Breast epithelium (tissue), 4 donors: ENCODE measurements at places on chromosomes 3 and 15. TPM values are rescaled to one million over a fixed set of nuclear protein-coding genes. Genes with fewer than 3 reads are reported as not detected.
A peak's percentile ranks its signal among the peaks of the same experiment; 100 is the strongest.

DNA sequence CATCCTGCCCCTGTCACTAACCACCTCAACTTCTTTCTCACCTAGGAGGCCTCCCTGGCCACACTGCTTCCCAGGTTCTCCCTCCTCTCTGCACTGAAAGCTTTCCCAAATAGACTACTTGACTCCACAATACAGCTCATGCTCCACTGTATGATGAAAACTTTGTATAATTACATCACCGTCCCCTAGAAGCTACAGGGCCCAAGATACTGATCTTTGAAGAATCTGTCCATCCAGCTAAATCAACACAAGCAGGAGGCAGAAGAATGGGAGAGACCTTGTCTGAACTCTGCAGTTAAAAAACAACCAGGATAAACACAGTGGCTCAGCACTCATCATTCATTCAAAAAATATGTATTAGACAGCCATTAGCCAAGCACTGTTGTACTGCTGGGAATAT is 26.4 kb upstream of the RPS17 start:
- DNase-seq, result no peak

DNA sequence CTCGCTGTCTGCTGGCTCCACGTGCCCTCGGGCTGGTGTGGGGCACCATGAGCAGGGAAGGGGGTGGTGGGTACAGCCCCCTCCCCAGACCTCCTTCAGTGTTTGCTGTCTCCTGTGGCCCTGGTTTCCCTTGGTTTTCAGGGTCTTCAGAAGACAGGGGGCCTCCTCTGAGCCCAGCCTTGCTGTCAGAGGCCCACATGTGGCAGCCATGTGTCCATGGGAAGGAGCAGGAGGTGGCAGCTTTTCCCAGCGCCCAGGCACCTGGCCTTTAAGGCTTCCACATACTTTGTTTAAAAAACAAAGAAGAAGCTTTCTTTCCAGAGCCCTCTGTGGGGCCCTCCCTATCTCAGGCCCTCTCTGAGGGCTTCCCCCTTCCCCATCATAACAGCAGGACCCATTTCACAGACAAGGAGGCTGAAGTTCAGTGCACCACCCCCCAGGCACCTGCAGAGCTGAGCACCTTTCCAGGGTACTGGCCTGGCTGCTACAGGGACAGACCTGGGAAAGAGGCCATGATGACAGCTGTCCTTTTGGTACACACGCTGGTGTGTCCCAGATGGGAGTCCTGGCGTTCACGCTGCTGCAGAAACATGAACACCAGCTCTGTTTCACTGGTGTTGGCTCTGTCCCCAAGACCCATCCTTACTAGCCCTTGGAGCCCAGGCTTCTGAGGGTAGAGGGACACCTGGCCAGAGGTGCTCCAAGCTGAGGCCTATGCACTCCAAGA is 73.7 kb downstream of the DNAJB8 start:
- DNase-seq, result no peak

DNA sequence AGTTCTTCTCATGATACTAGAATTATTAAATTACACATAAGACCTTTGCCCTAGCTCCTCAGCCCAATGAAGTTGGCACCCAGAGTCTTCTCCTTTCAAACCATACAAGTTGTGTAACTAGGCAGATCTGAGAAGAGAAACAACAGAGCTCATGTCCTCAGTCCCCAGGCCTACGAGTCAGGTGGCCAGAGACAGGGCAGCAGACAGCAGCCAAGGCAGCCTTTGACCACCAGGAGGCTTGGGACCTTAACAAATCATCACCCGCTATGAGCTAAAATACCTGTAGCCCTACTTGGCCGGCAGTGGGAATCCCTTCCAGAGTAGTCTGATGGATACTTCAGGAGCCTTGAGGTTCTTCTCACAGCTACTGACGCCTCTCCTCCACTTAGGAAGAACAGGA is 18.3 kb downstream of the STIMATE start:
- DNase-seq, result no peak

DNA sequence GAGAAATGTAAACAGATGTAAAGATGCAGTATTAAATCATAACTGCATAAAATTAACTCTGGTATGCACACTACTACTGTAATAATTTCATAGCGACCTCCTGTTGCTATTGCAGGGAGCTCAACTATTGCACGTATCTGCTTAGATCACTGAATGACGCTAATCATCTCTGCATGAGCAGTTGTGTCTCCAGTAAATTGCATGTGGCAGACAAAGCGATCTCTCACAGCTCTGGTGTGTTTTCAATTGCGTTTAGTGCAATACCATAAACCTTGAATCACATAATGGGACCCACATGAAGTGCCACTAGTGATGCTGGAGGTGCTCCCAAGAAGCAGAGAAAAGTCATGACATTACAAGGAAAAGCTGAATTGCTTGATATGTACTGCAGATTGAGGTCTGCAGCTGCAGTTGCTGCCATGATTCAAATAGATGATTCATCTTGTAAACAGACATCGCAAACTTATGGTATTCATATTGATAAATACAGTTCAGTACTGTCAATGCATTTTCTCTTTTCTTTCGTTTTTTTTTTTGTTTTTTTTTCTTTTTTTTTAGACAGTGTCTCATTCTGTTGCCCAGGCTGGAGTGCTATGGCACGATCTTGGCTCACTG is 30.2 kb upstream of the LCTL start:
- no peak for DNase-seq

GRCh38 chr15:68376447-68377060 is 55.4 kb downstream of the ITGA11 start:
- DNase-seq, result no peak

GRCh38 chr3:134338201-134338512 is 36.1 kb downstream of the AMOTL2 start:
- DNase-seq, result no peak

DNA sequence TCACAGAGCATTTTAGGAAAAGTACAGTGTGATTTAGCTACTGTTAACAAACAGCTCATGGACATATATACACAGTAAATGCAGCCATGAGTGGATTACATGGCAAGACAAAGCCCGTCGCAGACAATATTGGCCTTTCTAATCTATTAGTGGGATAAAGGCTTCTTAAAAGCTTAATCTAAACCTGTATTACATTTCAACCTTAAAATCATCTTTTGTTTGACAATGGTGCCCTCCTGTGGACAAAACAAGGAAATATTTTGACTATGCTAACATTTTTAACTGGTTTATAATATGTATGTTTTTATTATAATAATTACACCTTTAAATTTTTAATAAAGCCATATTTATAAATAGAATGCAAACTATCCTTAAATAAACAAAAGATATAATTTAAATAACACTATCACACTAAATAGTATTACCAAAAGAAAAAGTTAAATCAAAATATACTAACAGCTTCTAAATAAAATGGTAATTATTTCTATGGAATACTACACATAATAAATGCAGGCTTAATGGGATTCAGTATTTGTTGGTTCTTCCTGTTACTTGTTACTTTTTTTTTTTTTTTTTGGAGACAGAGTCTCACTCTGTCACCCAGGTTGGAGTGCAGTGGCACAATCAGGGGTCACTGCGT is 38.6 kb downstream of the TAFA4 start:
- DNase-seq, result no peak

The FEZF2 gene
- total RNA-seq, result not detected

- no peak for DNase-seq
Measured at GRCh38 chr3:36446276-36446675, 66.0 kb downstream of the STAC start.

The BRPF1 gene
- total RNA-seq, result 19.7 TPM

DNA sequence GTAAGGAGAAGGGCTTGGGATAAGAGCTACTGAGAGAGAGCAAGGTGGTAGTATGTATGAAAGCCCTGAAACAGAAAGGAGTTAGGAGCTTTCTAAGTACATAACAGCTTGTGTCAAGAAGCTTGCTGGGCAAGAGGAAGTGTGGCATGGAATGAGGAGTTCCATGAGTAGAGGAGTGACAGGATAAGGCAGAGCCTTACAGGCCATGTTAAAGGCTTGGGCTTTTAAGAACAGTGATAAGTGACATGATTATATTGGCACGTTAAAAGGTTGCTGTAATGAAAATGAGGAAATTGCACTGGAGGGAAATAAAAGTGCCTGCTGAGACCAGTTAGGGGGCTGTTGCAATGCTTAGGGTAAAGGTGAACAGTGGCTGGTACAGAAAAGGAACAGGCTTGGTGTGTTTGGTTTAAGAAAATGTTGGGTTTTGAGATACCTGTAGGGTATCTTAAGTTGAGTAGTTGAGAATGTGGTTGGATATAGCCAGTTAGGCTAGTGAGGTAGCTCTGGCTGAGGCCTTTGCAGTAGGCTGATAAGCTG is 49.0 kb downstream of the MEF2A start:
- DNase-seq, result no peak

DNA sequence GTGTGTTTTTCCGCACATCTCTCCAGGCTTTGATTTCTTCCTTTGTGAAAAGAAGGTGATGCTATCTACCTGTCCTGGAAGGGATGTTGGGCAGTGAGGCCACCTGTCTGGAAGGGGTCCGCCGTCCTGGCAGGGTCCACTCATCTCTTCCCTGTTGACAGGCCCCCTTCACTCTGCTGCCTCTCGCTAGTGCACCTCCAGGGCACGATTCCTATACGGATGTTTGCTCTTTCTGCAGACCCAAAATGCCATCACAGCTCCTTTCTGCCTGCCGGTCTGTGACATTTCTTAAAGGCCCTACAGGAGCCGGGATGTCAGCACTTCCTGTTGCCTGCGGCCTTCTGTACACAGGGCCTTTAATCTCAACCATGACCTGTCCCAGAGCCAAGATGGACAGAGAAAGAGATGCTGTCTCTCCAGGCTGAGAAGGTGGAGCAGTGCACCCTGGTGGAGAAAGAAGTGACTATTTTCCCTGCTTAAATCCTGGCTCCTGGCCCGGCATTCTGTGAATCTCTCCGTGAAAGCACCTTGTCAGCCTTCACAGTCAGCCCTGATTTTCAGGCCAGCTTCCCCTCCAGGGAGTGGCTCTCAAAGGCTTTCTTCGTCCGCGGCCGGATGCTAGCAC is 7.4 kb downstream of the FAM3D start:
- DNase-seq, result peak; percentile 37

- DNase-seq, result no peak
Measured at GRCh38 chr3:173404156-173404555, 6.6 kb downstream of the NLGN1 start.

DNA sequence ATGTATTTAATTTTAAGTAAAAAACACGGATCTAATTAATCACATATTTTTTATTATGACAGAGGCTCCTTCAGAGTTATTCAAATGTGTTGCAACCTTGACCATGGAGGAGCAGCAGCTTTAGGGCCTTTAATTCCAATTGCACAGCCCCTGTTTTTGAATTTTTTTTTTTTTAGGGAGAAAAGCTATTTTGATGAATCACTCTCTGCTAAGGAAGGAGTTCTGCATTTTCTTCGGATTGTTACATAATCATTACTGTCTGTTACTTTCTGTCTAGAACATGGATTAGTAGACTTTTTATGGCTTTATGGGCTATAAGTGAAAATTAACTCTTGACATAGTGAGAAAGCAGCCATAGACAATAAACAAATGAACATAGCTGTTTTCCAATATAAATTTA is 90.8 kb downstream of the MCTP2 start:
- no peak for DNase-seq

- DNase-seq, result no peak
Measured at GRCh38 chr15:51227940-51228732, 110.3 kb downstream of the CYP19A1 start.

The ZNF662 gene
- total RNA-seq, result 17.4 TPM

DNA sequence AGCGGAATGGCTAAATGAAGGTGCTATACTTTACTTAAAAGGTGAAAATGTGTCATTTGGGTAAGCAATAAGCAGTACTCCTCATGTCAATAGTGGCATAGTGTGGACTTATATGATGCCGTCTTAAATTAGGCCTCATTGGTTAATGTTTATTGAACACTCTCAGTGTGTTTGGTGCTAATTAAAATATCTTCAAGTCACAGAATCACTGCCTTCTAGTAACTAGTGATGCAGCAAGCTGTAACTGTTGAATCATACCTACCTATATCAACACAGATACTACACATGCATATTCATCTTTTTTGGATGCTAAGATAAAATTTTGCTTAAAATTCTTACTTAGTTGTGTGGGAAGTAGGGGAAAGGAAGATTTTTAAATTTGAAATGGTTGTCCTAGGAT is 30.7 kb downstream of the ARHGAP31 start:
- DNase-seq, result no peak

The GCSAM gene
- total RNA-seq, result 0.66 TPM

GRCh38 chr3:195075941-195076875 is 194.8 kb downstream of the XXYLT1 start:
- no peak for DNase-seq

The SIN3A gene
- total RNA-seq, result 66.9 TPM

The CYP1A2 gene
- total RNA-seq, result not detected

DNA sequence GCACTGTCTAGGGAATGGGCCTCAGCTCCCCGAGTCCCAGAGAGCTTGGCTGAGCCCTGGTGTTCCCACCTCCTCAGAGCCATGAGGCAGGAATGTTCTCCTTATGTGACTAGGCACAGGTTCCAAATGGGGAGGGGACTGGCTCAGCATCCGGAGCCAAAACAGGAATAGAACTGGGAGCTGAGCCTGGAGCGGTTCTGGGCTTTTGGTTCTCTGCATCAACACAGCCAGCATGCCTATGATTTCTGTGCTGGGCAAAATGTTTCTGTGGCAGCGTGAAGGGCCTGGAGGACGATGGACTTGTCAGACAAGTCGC is at the start of gene FAM131A:
FAM131A (plus strand) TSS at position 202 of the 316 bp plus-strand sequence; CDS start at position 233, 31 bp downstream.
- DNase-seq, result peak; percentile 72

DNA sequence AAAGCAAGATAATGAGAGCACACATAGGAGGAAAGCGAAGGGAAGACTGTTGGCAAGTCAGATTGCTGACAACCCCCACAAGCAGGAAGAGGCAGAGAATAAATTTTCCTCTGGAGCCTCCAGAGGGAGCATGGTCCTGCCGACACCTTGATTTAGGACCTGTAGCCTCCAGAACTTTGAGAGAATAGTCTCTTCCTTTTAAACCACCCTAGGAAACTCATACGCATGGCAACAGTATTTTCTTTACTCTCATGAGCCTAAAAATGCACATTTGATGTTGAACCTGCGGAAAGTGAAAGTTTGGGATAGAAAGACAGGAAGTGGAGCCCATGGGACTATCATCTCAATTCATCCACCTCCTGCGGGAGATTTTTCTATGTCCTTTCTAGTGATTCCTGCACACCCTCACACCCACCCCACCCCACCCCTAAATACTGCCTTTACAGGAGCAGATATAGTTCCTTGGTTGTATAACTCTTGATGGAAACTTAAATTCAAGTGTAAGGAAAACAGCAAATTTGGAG is 116.7 kb upstream of the LPP start:
- no peak for DNase-seq

- no peak for DNase-seq
Measured at GRCh38 chr15:51759557-51760070, 8.2 kb downstream of the TMOD2 start.

The WDR93 gene
- total RNA-seq, result 0.80 TPM

GRCh38 chr3:141699897-141700296 is 38.2 kb upstream of the RNF7 start:
- no peak for DNase-seq

DNA sequence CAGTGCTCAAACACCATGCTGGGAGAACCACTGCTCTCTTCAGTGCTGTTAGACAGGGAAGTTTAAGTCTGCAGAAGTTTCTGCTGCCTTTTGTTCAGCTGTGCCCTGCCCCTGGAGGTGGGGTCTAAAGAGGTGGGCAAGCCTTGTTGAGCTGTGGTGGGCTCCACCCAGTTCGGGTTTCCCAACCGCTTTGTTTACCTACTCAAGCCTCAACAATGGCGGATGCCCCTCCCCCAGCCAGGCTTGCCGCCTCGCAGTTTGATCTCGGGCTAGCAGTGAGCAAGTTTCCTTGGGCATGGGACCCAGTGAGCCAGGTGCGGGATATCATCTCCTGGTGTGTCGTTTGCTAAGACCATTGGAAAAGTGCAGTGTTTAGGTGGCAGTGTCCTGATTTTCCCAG is 670.2 kb upstream of the ALCAM start:
- no peak for DNase-seq
